Stimulated activated CD8-positive, alpha-beta memory T cell treated with anti-CD3 and anti-CD28 coated beads, Interleukin-4, amount 100 ng/mL, for 24 hours (primary cell): ENCODE measurements at places on chromosomes 5 and 9.

DNA sequence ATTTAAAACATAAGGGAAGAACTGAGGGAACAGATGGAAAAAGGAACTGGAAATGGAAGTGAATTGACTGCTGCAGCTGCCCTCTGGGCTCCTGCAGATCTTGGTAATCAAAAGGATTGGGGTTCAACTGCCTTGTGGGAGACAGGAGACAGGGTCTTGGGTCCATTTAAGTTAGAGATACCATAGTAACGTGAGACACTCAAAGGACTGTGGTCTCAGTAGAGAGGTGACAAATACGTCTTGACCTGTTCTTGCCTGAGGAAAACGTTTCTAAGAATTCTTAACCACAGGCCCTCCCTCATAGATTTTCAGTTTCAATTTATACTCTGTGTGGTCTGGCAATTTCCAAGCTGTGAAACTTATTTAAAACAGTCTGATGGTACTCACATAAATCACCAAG lies 100.8 kb upstream of the DHFR start:
- DNase-seq = no peak

DNA sequence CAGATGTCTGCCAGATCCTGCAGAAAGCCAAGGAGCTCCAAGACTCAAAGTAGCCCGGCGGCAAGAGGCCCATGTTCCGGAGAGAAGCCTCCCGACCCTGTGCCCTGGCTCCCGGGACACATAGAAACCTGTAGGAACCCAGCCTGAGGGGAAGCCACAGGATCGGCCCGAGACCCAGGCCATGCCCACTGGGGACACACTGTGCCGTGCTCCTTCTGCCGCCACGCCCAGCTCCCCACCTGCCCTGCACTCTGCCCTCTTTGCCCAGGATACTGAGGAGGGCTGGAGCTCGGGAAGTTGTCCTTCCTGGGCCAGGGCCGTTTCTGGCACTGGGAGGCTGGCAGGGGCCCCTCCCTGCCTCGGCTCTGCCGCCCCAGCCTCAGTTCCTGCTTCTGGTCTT lies 10.5 kb upstream of the ENDOG start:
- DNase-seq = no peak

GRCh38 chr9:76634356-76635054 lies 129.7 kb upstream of the PCA3 start:
- DNase-seq = no peak

GRCh38 chr9:18260521-18260920 lies 213.4 kb upstream of the ADAMTSL1 start:
- no peak for DNase-seq

GRCh38 chr5:143824851-143825720 lies 13.1 kb downstream of the HMHB1 start:
- DNase-seq = peak; percentile 77

DNA sequence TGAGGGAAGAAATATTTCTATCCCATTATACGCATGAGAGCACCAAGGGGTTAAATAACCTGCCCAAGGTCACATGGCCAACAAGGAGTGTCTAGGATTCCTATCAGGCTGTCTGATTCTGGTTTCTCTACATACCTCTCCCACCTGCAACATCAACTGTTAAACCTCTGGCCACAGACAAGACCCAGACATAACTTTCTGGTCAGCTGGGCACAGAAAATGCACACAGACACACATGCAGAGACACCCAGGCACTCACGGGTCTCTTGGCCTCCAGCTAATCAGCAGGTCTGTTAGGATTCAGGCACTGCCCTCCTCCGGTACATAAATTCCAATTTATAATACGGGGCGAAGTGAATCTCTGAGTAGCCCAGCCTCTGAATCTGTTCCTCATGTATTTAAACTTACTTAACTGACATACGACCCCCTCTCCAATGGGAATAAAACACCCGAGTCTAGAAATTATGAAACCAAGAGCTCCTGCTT lies 1.5 kb downstream of the SEPTIN8 start:
- no peak for DNase-seq

- no peak for DNase-seq
Observed at GRCh38 chr5:137086342-137086741, 412.8 kb downstream of the SPOCK1 start.

GRCh38 chr5:73519531-73520283 lies 21.5 kb downstream of the BTF3 start:
- peak; percentile 23 for DNase-seq
